ENCODE measurements at places on chromosomes 4 and X.
A peak's percentile ranks its signal among the peaks of the same experiment; 100 is the strongest.

DNA sequence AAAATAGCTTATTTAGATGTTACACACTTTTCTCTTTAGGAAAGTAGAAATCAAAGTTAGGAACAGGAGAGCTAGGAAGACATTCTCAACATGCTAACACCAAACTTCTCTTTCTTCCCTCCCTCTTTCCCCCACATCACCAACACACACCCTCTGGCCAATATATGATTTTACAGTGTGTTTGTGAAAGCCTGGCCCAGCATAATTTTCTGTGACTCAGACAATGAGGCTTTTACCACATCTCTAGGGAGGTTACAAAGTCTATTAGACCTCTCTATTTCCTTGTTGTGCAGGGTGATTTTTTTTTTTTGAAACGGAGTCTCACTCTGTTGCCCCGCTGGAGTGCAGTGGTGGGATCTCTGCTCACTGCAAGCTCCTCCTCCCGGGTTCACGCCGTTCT is 189.9 kb downstream of the AASDH start:
- DNase-seq = no peak

DNA sequence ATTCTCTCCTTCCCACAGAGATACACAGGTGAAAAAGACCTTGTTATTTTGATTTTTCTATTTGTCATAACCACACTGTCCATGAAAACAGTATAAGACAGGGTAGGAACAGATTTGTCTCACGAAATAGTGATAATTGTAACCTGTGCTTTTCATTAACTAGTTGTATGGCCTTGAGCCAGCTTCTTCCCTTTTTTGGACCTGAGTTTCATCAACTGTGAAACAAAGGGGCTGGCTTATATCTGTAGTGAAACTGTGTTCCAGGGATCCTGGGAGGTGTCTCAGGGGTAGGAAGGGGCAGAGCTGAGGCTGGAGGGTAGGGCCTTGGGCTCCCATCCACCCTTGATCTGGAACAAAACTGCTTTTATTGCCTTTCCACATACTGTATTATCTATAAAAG is 50.9 kb downstream of the MED28 start:
- no peak for DNase-seq

DNA sequence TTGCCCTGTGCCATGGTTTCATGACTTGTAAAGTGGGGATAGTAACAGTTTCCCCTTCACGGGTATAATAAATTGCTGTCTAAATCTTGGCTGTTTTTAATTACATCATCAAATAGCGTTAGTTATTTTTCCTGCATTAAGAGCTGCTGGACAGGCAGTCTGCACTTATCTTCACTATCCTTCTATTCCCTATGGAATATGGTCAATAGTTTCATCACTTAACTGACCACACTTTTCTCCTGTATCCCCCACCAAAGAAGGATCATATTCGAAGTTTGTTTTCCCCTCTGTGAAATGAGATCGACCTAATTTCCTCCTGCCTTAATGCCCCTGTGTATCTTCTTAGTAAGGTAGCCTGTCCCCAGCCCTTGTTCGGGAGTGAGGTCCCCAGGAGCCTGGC is 133.2 kb downstream of the SHROOM3 start:
- DNase-seq = no peak

DNA sequence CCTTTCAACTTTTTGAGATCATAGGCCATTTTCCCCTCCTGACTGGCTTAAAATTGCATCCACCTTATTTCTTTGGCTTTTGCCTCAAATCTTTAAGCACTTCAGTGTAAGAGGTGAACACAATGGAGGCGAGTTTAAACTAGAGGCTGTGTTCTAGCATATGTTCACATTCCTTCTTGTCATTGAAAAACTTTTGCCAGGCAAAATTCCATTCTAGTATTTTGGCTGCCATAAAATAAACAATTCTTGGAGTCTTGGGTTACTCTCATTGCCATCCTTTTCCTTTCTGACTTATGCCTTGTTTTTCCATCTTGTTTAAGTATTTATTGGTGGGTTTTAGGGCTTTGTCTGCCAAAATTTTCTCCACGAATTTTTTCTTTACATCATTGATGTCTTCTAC is 137.3 kb upstream of the ANXA10 start:
- DNase-seq = no peak

DNA sequence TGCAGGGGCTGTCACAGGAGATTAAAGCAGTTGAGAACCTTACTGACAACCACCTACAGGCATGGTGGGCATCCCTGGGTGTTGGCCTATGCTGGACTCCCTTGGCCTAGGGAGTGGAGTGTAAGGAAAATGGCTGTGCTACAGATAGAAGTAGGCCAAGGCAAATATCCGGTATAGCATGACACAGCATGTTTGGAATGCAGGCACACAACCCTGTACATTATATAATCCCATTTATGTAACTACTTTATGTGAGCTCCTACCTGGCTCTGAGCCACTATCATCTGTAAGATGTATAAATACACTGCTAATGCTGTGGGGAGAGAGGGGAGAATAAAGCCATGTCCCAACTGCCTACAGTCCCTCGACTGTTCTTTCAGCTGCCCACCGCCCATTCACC is 38.7 kb upstream of the KCTD8 start:
- DNase-seq = no peak

GRCh38 chr4:6917461-6918271 is 8.0 kb downstream of the TBC1D14 start:
- DNase-seq = peak; percentile 59

- no peak for DNase-seq
These were observed 82.2 kb downstream of the SUPT20HL2 start for GRCh38 chrX:24231641-24232179.

DNA sequence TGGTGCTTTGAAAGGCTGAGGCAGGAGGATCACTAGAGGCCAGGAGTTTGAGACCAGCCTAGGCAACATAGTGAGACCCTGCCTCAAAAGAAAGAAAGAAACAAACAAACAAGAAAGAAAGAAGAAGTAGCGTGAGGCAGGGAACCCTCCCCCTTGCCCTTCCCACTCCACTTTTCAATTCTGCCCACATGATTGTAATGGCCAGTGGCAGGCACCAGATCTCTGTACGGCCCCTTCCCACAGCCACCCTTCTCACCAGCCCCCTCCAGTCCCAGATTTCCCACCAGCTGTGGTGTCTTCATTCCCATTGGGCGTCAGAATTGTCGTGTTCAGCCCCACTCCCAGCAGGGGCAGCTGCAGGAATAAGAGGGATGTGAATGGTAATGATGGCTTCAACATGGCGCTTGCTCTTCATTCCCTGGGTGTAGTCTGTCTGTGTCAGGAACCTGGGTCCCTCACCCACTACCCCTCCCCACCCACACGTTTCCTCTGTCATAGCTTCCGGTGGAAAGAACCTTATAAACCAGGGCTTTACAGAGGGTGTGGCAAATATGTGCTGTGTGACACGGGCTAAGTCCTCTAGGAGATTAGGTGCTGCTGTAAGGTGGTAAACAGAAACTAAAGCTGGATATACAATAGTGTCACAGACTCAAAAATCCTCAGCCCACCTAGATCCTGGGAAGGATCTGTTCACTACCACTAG is at the start of gene IL2RG:
Gene IL2RG, minus strand, starts transcription at position 437 of the 703 bp plus-strand sequence. Its CDS starts 38 bp downstream, at position 399.
- no peak for DNase-seq

DNA sequence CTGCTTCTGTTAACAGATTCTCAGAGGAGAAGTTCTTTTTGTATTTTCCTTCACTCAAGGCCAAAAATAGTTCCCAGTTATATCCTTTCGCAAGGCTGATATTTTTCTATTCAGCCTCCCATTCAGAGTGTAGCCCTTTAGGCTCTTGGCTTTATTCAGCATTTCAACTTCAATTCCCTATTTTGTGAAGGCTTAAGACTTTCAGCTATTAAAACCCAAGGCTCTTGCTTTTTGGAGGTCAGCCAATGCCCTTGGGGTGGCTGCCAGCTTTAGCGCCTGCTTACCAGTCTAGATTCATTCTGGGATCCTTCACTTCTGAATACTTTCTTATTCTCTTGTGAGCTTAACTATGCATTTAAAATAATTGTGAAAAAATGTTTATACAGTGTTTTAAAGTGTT is 57.3 kb upstream of the ADGRA3 start:
- DNase-seq = no peak

DNA sequence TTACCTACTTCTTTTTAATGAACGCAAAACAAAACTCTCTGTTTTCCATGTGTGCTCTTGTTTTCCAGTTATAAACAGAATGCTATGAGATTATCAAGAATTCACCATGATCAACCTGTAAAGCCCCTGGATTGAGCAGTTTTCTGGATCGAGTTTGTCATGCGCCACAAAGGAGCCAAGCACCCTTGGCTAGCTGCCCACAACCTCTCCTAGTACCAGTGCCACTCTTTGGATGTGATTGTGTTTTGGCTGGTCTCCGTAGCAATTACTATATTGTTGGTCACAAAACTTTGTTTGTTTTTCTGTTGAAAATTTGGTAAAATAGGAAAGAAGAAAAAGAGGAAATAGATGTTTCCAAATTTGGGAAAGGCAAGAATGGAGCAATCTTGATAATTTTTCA is 51.1 kb downstream of the UGT2B7 start:
- no peak for DNase-seq
